AG08396 (cell line): ENCODE measurements at places on chromosomes 5 and 9.

- no peak for DNase-seq
Measured at GRCh38 chr9:80883826-80884579, 805.3 kb downstream of the TLE1 start.

DNA sequence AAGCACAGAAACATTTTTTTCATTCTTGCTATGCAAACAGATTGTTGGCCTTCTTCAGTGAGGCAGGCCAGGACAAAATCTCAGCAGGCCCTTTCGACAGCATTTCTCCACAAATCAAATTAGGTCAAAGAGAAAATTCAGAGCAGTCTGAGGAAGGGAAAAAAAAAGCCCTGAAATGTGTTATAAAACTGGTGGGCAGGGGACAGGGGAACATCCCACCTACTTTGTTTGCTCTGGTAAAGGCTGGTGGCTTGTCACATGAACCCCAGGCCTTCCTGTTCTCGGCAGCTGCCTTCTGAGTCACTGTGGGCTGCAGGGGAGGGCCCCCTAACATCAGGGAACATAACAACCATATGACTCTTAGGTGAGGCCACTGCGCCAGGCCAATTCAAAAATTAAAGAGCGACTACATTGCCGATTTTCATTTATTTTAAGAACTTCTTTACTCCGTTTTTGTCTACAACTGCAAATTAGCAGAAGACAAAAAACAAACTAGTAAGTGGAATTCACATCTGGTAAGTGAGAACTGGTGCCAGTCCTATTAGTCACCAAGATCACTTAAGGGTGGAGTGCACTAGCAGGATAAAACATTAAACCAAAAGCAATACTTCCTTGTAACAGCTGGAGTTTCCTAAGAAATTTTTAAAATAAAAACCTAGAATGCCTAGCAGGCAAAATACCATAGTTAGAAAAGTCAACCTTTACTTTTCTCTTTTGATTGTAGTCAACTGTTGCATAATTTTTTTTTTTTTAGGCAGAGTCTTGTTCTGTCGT is 46.2 kb upstream of the DENND4C start:
- peak; percentile 78 for DNase-seq

DNA sequence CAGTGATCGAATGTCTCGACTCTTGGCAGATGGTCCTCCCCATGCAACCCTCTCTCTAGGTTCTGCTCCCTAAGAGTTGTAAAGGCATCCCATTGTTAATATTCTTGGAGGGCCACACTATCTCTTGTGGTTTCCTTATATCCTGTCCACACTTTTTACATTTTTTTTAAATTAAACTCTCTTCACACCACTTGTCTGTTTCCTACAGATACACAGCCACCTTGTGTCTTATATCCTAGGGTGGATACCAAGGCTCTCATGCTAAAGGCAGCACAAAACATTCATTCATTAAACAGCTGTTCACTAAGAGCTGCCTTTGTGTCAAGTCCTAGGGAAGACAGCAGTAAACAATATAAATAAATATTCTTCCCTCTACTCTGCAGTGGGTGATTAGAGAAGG is 60.5 kb upstream of the SHISAL2B start:
- DNase-seq: no peak

DNA sequence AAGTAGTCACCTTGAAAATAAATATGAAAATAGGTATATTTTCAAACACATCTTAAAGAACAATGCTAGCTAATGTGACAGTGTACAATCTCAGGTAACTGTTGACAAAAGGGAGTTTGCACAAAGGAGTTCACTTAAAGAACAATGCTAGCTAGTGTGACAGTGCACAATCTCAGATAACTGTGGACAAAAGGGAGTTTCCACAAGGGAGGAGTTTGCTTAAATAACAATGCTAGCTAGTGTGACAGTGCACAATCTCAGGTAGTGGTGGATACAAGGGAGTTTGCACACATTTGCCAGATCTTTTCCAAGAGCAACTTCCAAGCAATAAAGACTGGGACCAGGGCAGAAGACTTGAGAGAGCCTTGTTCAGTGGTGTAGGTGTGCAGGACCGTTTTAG is 442.9 kb upstream of the FTMT start:
- no peak for DNase-seq

DNA sequence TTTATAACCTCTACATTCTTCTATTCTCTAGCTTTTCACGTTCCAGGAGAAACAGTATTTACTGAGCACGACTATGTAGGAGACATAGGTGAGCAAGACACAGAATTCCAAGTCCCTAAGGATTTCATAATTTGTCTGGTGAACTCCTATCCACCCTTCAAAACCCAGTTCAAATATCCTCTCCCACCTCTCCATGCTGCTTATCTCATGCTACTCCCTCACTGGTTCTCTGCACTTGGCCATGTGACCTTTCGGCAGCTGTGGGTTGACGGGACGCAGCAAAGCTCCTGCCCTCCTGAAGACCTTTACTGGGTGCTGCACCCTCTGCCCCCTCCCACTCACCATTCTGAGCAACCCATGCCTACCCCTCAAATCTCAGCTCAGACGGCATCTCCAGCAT is 173.2 kb downstream of the RGS3 start:
- no peak for DNase-seq

GRCh38 chr5:129739773-129740172 is 8.1 kb upstream of the MINAR2 start:
- no peak for DNase-seq

- DNase-seq: no peak
Measured at GRCh38 chr5:8949908-8950307, 596.0 kb downstream of the SEMA5A start.

DNA sequence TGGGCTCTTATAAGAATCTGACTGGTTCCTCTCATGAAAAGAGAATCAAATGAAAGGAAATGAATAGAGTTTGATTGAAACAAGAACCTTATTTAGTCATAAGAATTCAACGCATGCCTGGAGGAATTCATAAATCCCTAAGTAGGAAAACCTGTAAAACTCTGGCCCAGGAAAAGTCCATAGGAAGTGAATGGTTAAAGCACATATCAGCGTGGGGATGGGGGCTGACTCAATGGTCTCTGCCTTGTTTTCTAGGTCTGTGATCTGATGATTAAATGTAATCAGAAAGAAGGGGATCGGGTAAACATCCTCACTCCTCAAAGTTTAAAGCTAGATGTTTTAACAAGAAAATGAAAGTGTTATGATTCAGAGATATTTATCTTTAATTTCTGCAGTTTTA is 759.4 kb upstream of the C9orf72 start:
- DNase-seq: no peak

DNA sequence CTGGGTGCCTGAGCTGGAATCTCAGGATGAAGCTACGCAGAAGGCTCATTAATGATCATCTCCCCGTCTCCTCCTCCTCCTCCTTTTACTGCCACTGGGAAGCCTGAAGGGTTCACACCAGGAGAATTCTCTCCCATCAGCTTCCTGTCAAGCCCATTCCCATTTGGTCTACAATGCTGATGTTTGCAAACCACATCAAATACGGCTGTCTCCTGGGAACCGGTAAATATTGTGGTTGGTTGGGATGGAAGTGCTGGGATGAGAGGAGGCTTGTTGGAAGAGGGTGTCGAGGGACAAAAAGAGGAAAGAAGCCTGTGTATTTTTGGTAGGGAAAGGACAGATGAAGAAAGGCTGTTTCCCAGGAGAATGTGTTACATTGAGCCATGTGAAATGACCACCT is 13.2 kb upstream of the S1PR3 start:
- no peak for DNase-seq

DNA sequence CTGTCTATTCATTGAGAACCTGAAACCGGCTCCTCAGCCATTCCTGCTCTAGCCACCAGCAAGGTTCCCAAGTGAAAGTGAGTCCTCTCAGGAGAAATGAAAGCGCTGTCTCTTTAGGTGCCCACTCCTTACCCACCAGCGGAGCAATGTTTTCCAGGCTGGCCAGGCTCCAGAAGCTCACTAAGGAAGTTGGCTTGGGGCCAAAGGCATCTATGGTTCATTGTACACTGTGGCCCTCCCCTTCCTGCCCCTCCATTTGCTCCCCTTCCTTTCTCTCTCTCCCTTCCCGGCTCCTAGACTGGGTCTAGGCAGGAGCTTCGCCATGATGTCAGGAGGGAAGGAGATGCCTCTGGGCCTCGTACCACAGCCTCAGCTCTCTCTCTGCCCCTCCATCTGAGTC is 1.1 kb upstream of the GABRP start:
- no peak for DNase-seq

DNA sequence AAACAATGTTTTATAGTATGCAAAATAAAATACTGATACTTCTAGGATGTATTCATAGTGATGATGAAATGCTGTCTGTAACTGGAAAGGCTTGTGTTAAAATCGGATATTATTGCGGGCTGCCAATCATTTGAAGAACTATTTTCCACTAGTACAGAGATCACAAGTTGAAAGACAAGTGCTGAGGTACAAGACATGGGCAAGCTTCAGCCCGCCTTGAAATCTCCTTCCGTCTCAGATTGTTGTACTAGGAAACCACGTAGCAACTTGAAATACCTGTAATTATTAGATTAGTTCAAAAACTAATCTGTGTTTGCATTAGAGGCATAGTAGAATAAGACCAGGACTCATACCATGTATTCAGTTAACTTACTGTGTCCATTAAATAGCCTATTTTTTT is 218.2 kb downstream of the ARHGEF28 start:
- no peak for DNase-seq

DNA sequence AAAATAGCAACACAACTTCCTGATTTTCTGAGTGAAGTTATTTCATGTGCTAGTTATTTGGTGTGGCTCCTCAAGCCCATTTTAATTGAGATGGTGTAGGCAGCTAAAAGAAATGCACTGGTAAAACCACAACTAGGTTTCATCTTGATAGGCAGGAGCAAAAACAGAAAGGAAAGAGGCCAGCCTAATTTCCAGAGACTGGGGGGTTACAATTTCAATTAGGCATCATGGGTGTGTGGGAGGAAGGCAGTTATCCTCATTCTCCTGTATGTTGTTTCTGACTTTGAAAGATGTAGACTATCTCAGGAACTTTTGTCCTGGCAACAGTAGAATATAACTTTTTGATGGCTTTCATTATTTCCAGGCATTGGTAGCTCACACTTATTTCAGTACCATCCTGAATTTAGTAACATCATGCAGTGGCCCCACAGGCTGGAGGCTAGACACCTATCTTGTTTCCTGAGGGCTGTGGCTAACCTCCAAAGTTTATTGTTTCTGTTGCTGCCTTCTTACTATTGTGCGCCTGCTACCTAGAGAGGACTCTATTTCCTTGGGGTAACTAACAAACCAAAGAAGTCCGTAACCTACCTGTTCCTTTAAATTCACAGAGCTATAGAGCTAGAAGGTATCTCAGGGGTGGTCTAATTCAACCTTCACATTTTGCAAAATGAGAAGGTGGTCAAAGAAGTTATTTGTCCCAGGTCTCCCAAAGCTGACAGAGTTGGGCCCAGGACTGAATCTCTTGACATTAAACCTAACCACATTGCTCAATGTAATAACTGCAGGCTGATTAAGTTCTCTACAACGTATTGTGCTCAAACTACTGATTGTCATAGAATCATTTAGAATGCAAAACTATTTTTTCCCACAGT is 42.4 kb downstream of the FYB1 start:
- no peak for DNase-seq

DNA sequence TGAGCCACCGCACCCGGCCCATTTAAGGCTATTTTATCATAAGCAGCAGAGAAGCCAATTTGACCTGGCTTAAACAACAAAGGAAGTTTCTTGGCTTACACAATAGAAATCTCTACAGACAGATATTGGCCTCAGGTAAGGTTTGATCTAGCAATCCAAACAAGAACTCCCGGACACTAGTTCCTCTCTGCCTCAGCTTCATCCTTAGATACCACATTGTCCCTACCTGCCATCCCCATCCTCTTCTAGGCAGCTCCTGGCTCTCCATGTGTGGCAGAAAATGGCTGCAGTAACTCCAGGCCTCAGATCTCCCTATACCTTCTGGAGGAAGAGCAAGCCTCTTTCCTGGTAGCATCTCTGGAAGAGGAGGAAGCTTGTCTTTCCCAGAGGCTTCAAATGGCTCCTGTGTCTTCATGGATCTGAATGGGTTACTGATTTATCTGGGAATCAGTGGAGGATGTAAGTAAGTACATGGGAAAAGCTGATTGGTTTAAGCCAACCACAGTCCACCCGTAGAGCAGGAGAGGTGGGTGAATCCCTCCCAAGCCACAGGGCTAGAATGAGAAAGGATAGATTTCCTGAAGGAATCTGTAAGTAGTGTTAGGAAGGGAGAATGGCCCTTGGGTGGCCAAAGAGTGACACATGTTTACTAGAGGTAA is 26.7 kb upstream of the AOPEP start:
- DNase-seq: no peak

- no peak for DNase-seq
Measured at GRCh38 chr5:19771174-19771835, 216.7 kb downstream of the CDH18 start.

DNA sequence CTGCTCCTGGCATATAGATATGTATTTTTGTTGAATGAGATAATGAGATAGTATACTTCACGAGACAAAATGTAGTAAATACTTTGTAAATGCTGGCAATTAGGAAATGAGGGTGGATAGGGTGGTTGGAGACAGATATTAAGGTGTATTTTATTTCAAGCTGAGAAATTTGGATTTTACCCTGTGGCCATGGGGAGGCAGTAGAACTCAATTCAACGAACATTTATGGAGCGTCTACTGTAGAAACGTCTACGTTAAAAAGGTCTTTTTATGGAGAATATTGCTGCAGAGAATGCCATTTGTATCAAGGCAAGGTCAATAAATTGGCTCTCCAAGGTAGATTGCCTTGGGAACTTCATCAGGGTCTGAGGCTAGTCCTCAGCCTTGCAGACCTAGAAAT is 21.5 kb upstream of the RALGPS1 start:
- DNase-seq: no peak

- DNase-seq: no peak
Measured at GRCh38 chr5:144003636-144004035, 166.8 kb downstream of the YIPF5 start.

DNA sequence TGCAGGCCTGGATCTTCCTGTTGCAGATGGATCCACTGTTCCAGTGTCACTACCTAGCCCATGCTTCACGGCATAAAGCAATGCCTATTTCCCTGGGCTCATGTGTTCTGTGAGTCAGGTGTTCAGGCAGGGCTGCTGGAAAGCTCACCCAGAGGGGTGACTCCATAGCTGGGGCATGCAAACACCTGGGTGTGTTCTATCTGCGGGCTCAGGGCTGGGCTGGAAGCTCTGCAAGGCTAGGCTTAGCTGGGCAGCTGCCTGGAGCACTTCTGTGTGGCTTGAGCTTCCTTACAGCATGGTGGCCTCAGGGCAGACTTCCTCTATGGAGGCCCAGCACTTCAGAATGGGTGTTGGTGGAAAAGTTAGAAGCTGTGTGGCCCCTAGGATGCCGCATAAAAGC is 139.9 kb downstream of the GADD45G start:
- DNase-seq: no peak

- DNase-seq: no peak
Measured at GRCh38 chr9:128902351-128903078, 18.3 kb upstream of the PHYHD1 start.
